MG63 (cell line): ENCODE measurements at places on chromosomes 16 and 17. TPM values are rescaled to one million over a fixed set of nuclear protein-coding genes. Genes with fewer than 3 reads are reported as not detected.

Gene TEKT1
- total RNA-seq = not detected in 2 replicates

Gene NCOR1
- total RNA-seq = 19.8 and 41.6 TPM in 2 replicates

Gene GUCY2D
- 0.23 TPM in 1 of 2 replicates, not detected in the other for total RNA-seq

Gene KCNH4
- total RNA-seq = 0.46 TPM in 1 of 2 replicates, not detected in the other

Gene FOXF1
- 8.9 and 13.0 TPM in 2 replicates for total RNA-seq

Gene ABCA9
- not detected in 2 replicates for total RNA-seq

Gene CD300E
- not detected in 2 replicates for total RNA-seq

Gene SMIM36
- total RNA-seq = not detected in 2 replicates

Gene SPN
- not detected in 2 replicates for total RNA-seq

Gene HS3ST6
- not detected in 2 replicates for total RNA-seq

Gene HOXB13
- 6.1 and 10.2 TPM in 2 replicates for total RNA-seq

Gene TBL3
- 75.4 and 134 TPM in 2 replicates for total RNA-seq

Gene FASN
- 112 and 125 TPM in 2 replicates for total RNA-seq

DNA sequence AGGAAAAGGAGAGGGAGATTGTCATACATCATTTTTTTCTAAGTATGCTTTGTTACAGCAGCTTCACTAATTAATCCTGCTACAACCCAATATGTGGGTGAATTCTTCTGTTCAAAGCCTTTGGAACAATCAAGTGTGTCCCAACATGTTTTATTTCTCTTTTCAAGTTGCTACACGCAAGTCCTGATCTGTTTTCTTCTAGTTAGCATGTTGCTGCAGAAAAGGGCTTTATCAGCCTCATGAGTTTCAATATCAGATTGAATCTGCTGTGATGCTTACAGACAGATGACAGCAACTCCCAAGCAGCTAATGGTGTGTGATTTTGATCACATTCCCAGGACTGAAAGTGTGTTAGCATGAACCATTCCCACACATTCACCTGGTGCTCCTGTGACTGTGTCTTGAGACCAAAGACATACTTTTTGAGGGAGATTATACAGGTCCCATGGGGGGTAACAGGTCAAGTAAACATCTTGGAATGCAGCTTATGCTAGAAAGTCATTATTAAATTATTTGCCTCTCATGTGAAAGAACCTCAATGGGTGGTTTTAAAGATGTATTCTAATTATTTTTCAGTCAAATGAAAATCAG, 96.9 kb upstream of the KCNJ16 start:
- DNase-seq = no peak

GRCh38 chr17:45740553-45741330, 43.4 kb upstream of the CRHR1 start:
- DNase-seq = peak; percentile 72

- DNase-seq = no peak
Measured at GRCh38 chr17:73878923-73879322, 234.7 kb upstream of the SDK2 start.

GRCh38 chr17:58278661-58279015, 2.1 kb downstream of the MPO start:
- DNase-seq = peak; percentile 23

- DNase-seq = peak; percentile 50
Measured at GRCh38 chr17:40122999-40123810, 1.4 kb downstream of the MSL1 start.

- DNase-seq = no peak
Measured at GRCh38 chr17:68803164-68803929, 151.8 kb downstream of the ABCA8 start.

DNA sequence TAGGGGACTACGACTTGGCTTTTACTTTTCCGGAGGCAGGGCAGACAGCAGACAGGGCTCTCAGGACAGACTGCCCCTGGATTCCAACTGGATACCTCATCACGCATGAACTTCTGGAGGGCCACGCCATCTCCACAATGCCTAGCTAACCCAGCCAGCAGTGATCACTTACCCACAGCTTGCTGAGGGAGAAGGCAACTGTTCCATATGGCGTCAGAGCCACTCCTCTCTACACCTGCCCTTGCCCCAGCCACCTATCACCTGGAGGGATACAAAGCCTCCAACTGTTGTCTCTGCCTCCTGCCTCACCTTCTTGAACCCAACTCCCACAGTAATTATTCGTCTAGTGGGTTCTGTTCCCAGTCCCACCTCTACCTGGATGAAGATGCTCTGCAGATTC, 8.8 kb downstream of the MYO19 start:
- no peak for DNase-seq

DNA sequence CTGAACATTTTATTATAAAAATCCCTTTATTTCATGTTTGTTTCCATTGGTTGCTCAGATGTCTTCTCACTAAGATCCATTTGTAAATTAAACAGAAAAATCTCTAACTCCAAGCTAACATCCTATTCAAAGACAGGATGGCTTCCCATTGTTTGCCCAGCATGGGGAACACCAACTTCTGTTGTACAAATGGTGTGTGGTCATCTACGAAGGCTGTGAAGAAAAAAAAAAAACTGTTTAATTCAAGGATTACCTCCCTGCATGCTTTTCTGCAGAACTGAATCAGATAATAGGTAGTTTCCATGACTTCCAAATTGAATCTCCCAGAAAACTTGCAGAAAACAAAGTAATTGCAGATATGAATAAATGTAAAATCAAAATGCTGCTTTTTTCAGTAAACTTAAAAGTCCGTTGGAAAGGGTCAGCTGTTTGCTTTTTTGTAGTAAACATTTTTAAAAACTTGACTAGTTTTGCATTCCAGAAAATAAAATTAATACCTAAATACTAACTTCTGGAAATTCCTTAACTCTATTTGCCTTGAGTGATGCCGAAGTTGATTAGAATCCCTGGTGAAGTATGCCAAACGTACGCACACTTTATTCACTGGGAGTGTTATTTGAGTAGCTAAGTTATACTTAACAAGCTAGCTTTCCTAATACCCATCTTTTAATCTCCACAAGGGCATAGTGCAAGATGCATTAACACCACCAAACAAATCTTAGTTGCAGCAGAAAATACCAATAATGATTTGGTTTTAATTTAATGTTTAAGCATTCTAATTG, 7.7 kb downstream of the SALL1 start:
- DNase-seq = no peak

- no peak for DNase-seq
Measured at GRCh38 chr16:19110537-19111360, 3.0 kb upstream of the ITPRIPL2 start.

GRCh38 chr17:41837761-41838538, at the start of gene KLHL10:
TSS of gene KLHL10 (plus strand) at chr17:41837825. CDS start at chr17:41837933, 108 bp downstream.
- no peak for DNase-seq

DNA sequence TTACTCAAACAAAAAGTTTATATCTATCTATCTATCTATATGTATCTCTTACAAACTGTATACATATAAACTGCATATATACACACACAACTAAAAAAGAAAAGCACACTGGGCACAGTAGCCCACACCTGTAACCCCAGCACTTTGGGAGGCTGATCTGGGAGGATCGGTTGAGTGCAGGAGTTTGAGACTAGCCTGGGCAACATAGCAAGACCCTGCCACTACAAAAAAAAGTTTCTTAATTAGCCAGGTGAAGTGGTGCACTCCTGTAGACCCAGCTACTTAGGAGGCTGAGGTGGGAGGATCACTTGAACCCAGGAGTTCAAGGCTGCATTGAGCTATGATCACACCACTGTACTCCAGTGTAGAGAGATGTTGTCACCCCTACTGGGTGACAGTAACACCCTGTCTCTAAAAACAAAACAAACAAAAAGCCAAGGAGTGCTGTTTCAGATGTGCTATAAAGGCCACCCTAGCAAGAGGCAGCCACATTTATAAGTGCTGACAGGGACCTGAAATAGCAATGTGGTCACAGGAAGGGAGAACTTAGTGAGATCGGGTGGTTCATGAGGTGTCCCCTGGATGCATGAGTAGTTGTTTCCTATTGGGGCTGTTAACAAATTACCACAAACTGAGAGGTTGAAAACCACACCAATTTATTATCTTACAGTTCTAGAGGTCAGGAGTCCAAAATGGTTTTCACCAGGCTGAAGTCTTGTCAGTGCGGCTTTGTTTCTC, 4.8 kb downstream of the CD2BP2 start:
- DNase-seq = no peak

DNA sequence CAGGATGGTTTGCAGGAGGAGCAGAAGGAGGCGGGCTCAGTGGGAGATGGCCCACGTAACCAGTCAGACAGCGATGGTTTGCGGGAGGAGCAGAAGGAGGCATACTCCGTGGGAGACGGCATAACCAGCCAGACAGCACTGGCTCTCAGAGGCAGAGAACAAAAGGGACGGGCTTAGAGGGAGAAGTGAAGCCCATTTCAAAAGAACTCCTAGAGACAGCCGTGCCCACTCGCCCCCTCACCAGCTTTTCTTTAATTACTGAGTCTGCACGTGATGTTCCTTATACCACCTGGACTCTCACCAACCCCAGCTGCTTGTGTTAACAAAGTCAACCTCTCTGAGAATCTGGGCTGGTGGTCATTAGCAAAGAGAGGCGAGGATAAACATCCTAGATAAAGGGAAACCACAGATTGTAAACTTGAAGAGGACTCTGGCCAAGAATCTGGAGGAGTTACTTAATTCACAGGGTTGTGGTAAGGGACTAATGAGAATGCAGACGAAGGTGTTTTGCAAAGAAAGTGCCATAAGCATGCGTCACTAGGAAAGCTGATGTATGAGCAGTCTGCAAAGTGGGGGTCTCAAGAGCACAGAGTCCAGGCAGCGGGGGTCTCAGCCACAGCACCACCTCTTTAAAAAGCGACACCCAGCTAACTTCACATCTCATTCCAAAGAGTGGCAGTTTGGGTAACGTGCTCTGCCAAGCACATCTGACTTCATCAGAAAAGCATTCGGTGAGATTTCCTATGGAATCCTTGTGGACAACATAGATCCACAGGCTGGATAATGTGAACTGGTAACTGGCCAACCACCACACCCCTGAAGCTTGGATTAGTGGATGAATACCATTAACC, 51.7 kb downstream of the NXN start:
- DNase-seq = peak; percentile 89

GRCh38 chr17:48745381-48746275, 17.1 kb upstream of the HOXB13 start:
- no peak for DNase-seq

DNA sequence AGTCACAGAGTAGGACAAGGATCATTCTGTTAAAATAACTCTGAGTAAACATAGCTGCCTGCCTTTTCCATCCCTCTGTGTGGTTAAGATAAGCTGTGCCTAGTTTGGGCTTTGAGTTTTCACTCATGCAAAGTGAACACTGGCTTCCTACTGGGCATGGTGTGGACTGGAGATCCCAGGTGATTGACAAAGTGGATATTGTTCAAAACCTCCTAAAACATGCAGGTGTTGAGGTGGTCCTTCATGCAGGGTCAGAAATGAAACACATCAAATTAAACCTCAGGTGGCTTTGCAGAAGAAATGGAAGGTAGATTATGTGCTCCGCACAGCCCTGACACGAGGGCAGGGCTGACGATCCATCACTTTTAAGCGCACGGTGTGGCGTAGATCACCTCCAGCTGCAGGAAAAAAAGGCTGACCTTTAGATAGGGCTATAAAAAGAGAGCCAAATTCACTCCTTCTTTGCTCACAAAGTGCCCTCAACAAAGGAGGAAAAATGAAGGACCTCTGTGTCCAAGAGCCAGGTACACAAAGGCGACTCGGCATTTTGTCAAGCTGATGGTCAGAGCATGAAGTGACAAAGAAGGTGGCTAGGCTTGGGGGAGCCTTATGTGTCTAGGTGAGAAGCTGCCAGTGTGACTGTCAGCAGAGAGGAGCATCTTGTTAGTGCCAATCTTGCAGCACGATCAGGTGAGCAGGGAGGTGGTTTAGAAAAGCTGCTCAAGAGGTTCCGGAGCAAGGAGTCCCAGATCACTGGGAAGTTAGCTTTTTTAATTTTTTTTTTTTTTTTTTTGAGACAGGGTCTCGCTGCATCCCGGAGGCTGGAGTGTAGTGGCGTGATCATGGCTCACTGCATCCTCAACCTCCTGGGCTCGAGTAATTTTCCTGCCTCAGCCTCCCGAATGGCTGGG, 19.9 kb upstream of the ITPRIPL2 start:
- no peak for DNase-seq

- DNase-seq = no peak
Measured at GRCh38 chr17:44473367-44473766, 29.8 kb downstream of the GPATCH8 start.

GRCh38 chr16:88939245-88939971, 37.6 kb downstream of the CBFA2T3 start:
- no peak for DNase-seq

DNA sequence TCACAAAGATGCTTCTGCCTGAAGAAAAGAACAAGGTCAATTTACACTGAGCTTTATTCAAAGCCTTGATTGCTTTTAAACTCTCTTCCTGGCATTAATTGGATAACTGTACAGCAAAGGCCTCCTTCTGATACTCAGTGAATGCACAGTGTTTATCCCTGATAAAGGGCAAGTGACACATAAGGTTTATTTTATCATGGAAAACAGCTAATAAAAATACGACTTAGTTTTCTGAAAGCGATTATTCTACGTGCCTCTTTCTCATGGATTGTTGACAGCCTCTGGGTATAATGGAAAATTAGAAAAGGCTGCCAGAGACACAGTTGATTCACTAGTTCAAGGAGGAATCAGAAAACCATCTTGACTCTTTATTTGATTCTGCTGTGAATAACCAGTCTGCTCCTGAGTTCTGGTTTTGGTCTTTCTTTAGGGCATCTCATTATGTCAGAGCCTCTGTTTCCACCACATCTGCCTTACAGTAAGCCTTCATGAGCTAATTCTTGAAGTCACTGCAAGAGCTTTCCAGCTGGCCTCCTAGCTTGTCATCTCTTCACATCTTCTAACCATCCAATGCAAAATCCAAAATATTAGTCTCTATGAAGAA, 212.9 kb downstream of the CNTNAP4 start:
- DNase-seq = no peak

GRCh38 chr17:39995438-39995837, 14.8 kb downstream of the PSMD3 start:
- no peak for DNase-seq

GRCh38 chr17:59367657-59368045, 36.2 kb downstream of the YPEL2 start:
- no peak for DNase-seq

- DNase-seq = peak; percentile 99
Measured at GRCh38 chr17:7889166-7889955, 772 bp downstream of the CHD3 start.

DNA sequence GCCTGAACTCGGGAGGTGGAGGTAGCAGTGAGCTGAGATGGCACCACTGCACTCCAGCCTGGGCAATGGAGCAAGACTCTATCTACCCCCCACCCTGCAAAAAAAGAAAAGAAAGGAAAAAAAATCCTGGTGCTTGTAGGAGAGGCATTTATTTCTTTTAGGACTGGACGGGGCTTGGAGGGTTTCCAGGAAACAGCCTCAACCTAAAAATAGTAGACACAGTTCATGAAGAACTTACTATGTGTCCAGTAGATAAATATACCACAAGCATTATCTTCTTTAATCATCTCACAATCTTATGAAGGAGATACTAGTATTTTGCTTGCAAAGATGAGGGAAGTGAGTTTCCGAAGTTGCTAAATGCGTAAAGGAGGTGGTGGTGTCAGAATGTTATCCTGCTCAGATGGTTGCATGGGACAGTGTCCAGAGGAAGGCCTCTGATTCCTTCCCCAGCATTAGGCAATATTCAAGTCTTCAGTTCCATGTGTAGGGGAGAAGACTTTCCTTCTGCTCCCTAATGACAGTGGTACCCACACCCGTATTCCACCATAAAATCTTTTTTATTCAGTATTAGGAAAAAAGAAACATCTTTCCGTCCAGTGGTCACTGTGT, 263.2 kb downstream of the WWOX start:
- no peak for DNase-seq
